ENCODE measurements at places on chromosomes 5 and 9.

GRCh38 chr5:26940994-26941393 lies 97.4 kb downstream of the CDH9 start:
- DNase-seq, result no peak

DNA sequence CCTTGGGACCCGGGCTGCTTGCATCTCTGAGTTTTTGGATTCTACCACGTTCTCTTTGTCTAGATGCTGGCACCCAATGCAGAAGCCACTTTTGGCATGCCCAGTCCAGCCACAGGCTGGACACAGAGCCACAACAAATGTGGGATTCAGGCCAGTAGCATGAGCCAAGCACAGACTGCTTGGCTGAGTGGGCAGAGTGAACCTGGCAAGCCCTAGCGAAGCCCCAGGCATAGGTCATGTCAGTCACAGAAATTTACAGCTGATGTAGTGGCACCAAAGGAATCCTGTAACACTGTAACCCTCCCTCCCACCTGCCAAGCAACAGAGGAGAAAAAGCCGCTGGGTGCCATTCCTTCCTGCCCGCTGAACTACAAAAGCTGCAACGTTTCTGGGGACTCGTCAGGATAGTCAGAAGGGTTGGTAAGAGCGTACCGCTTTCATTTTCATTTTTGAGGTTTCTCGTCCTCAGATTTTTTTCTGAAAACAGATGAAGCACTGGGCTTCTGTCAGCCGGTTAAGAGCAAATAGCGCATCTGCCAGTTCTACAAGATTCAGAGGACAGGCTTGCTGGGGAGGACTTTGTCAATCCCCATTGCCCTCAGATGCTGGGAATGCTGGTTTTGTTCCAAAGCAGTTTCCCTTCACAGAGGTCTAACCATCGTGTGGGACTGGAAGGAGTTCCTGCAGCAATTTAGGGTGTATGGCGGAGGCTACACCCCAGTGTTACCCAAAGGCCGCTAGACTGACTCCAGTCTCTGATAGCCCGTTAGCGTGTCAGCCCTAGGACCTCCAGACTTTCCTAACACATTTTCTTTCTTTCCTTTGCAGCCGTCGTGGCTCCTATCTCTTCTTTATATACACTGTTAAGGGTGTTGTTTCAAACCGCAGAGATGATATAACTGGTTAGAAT lies 399.0 kb downstream of the HTR1A start:
- no peak for DNase-seq

DNA sequence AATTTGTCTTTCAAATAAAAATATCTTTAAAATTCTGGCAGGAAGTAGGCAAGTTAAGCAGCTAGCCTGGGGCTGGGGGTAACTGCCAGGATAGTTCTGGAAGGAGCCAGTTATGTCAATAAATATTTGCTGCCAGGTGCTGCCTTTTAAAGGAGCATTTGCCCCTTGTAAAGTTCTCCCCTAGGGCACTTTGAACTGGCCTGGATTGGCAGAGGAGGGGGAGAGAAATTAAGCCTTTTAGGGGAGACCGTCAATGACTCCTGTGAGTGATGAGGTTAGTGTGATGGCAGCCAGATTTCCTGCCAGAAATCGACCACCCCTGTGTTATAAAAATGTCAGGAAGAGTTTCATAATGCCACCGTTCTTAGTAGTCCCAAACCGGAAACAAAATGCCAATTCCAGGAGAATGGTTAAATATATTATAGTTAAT lies 89.8 kb upstream of the ELL2 start:
- no peak for DNase-seq

- peak; percentile 25 for DNase-seq
Measured at GRCh38 chr9:115042781-115043509, 75.0 kb downstream of the TNC start.

GRCh38 chr5:72860499-72860898 lies 44.0 kb downstream of the TNPO1 start:
- DNase-seq, result no peak

DNA sequence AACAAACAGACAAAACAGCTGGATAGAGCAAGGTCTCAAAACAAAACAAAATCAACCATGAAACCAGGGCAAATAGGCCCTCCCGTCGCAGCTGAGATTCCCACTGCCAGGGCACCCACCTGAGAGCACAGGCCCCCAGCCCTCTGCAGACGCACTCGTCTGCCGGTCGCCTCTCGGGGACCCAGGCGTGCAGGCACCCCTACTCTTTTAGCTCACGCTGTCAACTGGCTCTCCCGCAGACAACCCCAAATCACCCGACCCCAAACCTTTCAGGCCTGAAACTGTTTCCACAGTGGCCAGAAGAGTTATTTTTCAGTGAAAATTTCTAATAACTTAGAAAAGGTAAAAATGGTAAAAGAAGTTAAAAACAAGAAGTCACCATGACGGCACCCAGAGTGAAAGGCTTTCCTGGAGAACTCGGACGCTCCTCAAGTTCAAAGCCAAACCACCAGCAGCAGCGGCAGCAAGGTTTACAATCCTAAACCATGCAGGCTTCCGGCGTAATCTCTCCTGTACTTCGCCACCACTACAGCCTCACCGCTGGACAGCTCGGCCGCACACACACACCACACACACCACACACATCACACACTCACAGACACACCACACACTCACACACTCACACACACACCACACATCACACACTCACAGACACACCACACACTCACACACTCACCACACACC lies 1.9 kb upstream of the UBE2QL1 start:
- no peak for DNase-seq

DNA sequence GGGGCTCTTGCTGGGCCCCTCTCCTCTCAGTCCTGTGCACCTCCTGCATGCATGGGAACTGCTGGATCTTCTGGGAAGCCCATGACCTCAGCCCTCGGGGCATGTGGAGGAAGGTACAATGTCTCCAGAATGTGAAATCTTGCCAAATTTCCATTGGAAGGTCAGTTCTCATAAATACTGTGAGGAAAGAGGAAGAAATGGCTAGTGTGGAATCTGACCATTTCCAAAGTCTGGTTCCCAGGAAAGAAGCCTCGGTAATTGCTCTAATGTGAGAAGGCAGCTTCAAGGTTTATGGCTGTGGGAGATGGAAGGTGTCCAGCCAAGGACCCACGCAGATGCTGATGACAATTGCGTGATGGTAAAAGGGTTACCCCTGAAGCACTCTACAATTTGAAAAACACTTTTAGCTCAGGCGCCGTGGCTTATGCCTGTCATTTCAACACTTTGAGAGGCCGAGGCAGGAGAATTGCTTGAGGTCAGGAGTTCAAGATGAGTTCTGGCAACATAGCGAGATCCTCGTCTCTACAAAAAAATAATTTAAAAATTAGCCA lies 8.1 kb upstream of the IL17B start:
- DNase-seq, result no peak

DNA sequence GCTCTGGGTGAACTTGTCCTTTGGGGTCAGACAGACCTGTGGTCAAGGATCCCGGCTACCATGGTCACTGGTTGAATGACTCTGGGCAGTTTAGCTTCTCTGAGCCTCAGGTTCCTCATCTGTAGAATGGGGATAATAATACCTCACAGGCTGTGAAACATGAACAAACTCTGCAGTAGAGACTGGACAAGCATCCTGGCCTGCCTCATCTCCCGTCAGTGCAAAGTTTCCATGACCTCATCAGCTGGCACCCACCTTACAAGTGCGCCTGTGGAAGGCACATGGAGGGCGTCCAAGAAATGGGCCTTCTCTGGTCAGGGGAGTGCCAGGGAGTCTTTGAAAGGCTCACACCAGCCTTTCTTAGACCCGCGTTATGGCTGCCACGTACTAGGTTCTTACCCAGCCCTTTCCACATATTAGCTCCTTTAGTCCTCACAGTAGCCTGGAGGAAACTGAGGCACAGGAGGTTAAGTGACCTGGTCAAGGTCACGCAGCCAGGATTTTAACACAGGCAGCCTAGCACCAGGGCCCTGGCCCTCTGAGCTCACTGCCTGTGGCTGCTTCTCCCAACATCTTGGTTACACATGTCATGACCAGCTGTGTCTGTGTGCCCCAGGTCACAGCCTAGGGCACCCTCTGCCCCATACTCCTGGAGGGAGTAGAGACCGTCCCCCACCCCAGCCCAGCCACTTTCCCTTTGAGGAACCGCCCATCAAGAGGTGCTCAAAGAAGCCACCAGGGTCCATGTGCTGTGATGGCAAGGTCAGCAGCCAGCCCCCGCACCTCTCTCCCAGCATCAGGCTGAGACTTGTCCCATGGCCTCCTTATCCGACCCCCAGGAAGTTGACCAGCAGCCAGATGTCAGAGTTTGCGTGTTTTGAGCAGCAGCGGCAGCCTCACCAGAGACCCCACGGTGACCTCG lies 39.4 kb upstream of the RPL26L1 start:
- DNase-seq, result no peak

DNA sequence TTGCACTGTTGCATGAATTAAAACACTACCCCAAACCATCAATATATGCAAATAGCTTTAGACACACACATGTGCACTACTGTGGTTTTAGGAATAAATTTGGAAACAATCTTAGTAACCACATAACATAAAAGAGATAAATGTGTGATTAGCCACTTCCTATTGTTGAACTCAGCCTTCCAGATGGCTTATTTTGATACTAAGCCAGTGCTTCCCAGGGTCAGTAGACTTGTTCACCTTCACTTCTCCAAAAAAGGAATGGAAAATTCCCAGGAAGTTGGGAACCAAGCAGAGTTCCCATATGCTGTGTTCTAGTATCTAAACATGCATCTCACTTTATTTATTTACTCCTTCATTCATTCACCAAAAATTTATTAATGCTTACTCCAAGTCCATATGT lies 47.8 kb downstream of the SVEP1 start:
- peak; percentile 45 for DNase-seq

- peak; percentile 3 for DNase-seq
Measured at GRCh38 chr5:29462241-29462640, 1731.2 kb upstream of the CDH6 start.

GRCh38 chr9:137150617-137151457 lies 11.9 kb downstream of the GRIN1 start:
- no peak for DNase-seq

Data from pons (tissue), 1 donor.